ENCODE measurements at places on chromosomes 4 and X.

GRCh38 chrX:101605728-101606127 is 12.1 kb downstream of the ARMCX6 start:
- DNase-seq: no peak

DNA sequence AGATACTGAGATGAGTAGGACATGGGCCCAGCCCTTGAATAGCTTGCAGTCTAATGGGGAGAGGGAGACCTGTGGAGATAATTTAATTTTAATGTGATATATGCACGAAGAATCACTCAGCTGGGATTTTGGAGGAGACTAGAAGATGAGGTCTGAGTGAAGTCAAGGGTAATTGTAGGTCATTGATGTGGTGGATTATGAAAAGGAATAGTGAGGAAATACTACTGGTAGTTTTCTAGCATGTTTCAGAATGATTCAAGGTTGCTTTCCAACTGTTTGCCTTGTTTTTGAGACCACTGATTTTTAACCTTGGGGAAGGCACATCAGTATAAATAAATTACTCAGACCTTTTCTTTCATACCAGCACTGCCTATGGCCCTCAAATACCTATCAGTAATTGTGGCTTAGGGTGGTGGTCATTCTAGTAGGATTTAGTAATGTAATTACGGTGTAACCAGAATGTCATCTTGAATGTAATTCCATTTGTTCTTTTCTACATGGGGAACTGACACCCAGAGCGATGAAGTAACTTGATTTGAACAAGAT is 25.6 kb downstream of the PTTG2 start:
- DNase-seq: no peak

DNA sequence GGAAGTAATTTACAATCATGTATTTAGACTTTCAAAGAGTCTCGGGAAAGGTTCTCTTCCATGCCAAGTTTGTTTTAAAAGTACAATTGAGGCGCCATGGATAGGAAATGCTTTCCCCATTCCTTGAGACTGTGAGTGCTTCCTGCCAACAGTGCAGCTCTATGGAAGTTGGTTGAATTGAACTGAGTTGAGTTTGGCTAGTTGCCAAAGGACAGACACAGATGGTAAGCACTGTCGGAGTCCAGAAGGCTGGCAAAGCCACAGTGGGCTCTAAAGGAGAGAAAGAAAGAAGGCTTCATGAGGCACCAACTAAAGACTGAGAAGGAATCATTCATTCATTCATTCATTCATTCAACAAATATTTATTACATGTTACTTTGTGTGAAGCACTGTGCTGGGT is 4.3 kb upstream of the KCNE5 start:
- no peak for DNase-seq

GRCh38 chr4:21882051-21882839 is 66.3 kb downstream of the KCNIP4 start:
- DNase-seq: no peak

DNA sequence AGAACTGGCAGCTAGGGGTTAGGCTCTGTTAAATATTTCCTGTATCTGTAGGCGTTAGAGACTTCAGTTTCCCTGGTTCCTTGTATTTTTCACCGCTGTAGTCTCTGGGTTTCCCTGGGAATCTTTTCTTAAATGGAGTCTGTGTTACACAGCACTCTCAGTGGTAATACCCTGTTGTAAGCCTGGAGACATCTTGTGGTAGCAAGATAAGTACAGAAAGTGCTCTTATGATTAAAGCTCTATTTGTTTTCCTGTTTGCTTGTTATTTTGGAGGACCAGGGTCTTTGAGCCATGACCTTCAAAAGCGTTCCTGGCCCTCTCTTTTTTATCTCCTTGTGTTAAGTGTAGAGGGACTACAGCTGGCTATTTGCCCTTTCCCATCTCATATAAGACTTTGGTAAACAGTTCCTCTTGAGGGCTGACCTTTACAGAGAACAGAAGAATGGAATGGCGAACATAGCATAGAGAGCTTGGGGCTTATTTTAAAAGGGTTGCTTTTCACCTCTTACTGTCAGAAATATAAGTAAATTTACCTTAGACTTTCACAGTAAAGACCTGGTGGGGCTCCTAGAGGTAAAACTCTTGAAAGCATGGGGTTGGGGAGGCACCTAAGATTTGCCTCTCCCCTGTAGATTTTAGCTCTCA is 782.5 kb downstream of the FAT4 start:
- no peak for DNase-seq

- DNase-seq: no peak
Observed at GRCh38 chr4:2390784-2391421, 27.5 kb downstream of the ZFYVE28 start.

DNA sequence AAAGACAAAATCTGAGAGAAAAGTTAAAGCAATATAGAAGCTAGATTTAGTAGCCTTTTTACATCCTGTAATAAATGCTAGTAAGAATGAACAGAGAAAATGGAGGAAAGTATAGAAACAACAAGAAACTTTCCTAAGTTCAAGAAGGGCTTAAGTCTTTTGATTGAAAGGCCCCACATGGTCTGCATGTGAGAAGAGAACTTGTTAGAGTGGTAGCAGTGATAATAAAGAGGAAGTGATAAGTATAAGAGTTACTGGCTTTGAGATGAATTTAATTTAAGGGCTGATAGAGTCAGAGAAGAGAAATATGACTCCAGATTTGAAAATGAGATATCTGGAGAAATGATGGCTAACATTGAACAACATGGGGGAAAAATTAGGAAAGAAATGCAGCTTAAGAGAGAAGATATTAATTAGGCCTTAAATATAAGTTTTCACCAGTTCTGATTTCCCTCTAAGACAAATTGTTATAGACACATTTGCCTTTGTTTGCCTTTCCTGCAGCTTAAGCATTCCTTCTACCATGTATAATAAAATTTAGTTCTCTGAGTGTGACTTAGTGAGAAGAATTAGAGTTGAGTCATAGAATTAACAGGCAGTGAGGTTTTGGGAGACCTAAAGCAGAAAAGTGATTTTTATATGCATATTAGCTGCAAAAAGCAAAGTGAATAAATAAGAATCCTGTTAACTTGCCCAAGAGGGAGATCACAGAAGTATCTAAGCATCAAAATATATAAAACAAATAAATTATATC is 18.4 kb downstream of the ZFX start:
- no peak for DNase-seq

- no peak for DNase-seq
Observed at GRCh38 chrX:17456526-17456925, 81.5 kb downstream of the NHS start.

DNA sequence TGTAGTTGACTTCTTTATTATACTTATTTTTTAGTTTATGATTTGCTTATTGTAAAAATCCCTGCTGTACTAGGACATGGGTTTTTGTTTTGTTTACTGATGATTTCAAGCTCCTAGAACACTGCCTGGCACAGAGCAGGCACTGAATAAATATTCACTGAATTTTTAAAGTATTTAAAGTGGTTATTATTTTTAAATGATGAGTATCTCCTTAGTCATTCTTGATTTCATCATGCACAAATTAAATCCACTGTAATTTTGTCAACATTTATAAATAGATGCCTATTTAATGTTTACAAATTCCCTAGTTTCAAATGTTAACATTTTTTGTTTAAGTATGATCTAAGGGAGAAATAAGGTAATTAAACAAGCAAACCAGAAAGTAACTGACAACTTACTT is 367.9 kb upstream of the SLIT2 start:
- no peak for DNase-seq

GRCh38 chr4:179768996-179769395 is 2326.8 kb upstream of the AGA start:
- DNase-seq: no peak

DNA sequence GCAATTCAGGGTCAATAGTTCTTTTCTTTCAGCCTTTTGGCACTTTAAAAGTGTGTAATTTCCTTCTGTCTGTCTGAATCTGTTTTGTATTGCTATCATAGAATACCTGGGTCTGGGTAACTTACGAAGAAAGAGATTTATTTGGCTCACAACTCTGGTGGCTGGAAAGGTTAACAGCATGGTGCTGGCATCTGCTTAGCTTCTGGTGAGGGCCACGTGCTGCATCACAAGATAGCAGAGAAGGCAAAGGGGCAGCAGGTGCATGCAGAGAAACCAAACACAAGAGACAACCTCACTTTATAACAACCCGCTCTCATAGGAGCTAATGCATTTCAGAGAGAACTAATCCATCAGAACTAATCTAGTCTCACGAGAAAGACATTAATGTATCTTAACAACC is 18.8 kb downstream of the RGN start:
- DNase-seq: no peak

GRCh38 chr4:140944572-140944971 is 188.4 kb upstream of the TBC1D9 start:
- DNase-seq: no peak

- no peak for DNase-seq
Observed at GRCh38 chrX:28590396-28590795, 3.1 kb downstream of the IL1RAPL1 start.

GRCh38 chrX:39324233-39324930 is 523.1 kb downstream of the MID1IP1 start:
- no peak for DNase-seq

GRCh38 chrX:136671006-136671610 is 23.1 kb downstream of the CD40LG start:
- no peak for DNase-seq

DNA sequence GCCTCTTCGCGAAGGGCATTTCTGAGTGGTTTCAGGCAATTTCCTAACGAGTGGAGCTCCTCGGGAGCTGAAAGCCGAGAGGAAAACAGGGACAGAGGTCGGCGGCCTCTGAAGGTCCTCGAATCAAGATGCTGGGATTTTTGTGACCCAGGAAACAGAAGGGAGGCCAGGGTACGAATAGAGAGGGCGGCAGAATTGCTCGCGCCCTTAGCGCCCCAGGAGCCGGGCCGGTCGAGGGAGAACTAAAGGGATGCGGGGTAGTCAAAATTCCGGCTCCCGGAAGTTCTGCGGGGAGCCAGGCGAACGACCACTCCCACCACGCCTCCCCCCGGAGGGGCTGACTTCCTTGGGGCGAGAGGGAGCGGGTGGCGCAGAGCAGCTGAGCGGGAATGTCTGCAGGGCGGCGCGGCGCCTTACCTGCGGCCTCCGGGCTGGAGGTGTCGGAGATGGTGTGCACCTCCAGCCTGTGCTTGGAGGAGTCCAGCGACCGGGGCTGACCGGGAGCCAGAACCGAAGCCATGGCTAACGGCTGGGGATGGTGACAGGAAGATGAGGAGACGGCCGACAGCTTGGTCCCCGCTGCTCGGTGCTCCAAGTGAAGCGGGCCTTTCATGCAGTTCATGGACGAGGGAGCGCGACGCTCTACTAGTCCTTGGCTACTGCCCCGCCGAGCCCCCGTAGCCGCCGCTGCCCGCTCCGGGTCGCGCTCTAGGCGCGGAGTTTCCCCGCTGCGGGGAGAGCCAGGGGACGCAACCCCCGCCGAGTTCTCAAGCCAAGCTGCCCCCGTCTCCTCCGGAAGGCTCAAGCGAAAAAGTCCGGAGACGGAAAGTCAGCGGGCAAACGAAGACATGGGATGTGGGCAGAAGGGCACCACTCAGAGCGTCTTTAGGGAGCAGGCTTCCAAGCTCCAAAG is 782 bp downstream of the PITX2 start:
- DNase-seq: no peak

DNA sequence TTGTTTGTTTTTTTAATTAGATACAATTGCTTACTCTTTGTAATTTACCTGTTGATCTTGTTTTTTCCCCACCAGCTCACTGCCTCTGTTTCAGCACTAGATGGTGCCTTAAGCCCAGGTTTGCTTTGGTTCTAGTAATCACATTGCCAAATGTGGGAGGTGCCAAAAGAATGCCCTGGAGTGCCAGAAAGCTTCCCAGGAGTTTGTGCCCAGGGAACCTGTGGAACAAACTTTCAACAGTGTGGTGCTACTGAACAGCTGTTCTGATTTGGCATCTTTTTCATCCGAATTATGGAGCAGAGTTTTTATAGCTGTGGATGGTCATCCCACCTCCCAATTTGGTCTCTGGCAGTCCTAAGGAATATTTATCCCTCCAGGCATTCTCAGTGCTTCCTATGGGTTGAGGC is 1000.7 kb downstream of the STIM2 start:
- no peak for DNase-seq

DNA sequence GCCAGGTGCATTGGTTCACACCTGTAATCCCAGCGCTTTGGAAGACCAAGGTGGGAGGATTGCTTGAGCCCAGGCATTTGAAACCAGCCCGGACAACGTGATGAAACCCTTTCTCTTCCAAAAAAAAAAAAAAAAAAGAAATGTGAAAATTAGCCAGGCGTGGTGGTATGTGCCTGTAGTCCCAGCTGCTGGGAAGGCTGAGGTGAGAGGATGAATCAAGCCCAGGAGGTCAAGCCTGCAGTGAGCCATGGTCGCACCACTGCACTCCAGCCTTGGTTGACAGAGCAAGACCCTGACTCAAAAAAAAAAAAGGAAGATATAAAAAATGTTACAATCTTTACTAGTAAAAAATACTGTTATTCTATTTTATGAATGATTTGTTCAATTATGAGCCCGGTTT is 5.9 kb downstream of the FAM199X start:
- no peak for DNase-seq

GRCh38 chr4:95549246-95550114 is 707 bp upstream of the UNC5C start:
- no peak for DNase-seq

- DNase-seq: no peak
Observed at GRCh38 chr4:57119054-57119651, 9.0 kb upstream of the IGFBP7 start.

GRCh38 chr4:25320336-25320735 is 7.8 kb downstream of the ZCCHC4 start:
- no peak for DNase-seq

DNA sequence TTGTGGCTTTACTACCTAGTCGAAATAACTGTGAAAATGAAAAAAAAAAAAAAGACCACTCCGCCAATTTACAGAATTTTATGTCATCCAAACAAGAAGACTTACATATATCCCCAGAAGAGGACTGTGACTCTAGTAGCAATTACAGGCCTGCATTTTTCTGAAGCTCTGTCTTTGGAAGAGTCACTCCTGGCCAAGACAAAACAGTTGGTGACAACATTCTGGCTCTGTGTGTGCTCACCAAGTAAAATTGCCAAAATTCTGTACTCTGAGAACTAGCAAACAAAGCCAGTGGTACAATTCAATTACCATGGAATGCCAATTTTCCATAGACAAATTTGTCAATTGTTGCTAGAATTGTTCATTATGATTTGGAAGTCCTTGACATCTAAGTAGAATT is 311.1 kb downstream of the PDGFC start:
- DNase-seq: no peak

Measured in GF-D8 (cell line).